H7 (cell line): ENCODE measurements at places on chromosomes 12 and 14.
A peak's percentile ranks its signal among the peaks of the same experiment; 100 is the strongest.

- no peak for DNase-seq
Observed at GRCh38 chr14:100374876-100375265, 51.7 kb downstream of the SLC25A47 start.

GRCh38 chr14:54048311-54048710 is 91.7 kb upstream of the BMP4 start:
- no peak for DNase-seq

DNA sequence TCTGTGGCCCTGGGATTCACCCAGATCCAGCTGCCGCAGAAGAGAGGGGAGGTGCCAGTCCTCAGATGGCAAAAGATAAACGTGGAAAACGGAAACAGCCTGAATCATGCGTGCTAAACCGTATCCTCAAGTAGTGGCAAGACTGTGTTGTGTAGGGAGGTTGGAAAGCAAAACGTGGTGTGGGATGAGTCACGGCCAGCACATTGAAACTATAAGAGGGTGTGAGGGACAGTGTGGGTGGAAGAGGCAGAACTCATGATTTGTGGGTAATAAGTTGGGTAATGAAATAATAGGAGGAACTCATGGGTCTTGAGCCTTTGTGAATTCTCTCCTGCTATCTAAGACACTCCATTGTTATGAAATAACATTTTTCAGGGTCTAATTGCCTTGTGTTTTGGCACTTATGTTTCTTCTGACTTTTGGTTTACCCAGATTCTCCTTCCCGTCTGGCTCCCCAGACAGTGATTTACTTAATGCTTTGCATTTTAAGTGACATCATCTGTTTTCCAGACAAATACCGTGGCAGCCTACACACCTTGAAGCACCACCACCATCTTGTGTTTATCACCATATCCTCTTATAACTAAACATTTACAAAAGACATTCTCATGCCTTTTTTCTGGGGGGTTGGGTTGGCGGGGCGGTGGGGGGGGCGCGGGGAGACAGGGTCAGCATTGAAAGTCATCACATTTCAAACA is 62.3 kb upstream of the PTCSC3 start:
- no peak for DNase-seq

- no peak for DNase-seq
Observed at GRCh38 chr12:13536219-13536910, 339.8 kb downstream of the EMP1 start.

DNA sequence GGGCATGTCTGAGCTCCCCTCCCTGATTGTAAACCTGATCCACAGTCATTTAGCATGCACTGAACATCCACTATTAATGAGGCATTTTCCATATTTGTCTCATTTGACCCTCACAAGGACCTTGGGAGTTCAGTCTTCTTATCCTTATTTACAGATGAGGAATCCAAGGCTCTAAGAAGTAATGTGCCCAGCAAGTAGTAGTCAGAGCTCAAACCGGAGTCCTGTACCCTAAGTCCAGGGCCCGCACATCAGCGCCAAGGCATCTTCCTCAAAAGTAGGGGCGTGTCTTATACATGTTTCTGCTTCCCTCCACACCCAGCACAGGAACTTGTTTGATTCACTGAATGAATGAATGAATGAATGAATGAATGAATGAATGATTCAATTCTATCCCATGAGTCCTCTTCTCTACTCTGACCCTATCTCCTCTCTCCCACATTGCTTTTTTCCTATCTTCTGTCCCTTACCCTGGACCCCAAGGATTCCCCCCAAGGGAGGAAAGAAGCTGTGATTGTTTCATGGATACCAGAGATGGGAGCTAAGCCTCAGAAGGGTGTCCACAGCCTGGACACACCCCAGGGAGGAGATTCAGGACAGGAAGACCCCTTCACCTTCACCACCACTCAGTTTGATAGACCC is 21.8 kb upstream of the KRT8 start:
- no peak for DNase-seq

DNA sequence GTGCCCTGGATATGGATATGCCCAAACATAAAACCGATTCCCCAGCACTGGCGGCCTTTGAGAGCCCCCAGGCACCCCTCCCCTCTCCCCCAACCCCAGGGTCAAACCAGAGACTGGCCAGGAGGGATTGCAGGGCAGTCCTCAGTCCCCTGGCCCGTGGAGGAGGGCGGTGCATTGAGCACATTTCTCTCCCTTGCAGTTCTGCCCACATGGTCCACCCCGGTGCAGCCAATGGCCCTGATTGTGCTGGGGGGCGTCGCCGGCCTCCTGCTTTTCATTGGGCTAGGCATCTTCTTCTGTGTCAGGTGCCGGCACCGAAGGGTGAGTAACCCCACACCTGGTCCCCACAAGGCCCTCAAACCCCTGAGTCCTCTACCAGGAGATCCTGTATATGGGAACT is 3.4 kb upstream of the GPR162 start:
- peak; percentile 83 for DNase-seq

DNA sequence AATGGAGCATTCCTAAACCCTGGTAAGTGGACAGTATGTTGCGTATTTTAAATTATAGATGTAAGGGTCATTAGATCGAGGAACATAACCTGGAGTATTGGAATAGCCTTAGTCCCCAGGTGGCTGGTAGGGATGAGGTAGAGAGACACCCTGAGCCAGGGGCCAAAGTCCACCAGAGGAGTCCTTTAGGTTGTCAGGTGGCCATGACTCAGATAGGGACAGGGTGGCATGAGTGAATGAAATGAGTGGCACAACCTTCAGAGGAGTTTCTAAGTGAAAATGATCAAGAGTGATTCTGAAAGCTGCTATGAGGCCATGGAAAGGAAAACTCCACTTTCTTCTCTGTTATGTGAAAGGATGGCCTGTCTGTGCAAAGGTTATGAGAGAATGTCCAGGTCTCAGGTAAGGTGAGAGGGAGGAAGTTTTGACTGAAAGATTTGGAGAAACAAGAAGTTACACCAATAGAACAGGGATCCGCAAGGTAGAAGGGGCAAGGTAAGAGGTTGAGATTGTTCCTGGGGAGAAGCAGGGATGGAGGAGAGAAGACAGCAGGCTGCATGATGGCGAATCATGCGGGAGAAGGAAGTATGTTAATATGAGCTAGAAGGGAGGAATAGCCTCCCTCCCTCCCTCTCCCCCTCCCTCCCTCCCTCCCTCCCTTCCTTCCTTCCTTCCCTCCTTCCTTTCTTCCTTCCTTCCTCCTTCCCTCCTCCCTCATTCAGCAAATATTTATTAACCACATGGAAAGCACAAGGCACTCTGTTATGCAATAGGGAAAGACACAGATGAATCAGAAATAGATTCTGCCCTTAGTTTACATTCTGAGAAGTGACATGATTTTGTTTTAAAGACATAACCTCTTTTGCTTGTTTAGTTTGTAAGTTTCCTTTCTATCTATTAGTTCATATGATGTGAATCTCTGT is 14.0 kb upstream of the RIPK3 start:
- no peak for DNase-seq

- no peak for DNase-seq
Observed at GRCh38 chr14:80446356-80446755, 235.1 kb upstream of the DIO2 start.

GRCh38 chr12:102685172-102685571 is 204.8 kb upstream of the IGF1 start:
- no peak for DNase-seq

DNA sequence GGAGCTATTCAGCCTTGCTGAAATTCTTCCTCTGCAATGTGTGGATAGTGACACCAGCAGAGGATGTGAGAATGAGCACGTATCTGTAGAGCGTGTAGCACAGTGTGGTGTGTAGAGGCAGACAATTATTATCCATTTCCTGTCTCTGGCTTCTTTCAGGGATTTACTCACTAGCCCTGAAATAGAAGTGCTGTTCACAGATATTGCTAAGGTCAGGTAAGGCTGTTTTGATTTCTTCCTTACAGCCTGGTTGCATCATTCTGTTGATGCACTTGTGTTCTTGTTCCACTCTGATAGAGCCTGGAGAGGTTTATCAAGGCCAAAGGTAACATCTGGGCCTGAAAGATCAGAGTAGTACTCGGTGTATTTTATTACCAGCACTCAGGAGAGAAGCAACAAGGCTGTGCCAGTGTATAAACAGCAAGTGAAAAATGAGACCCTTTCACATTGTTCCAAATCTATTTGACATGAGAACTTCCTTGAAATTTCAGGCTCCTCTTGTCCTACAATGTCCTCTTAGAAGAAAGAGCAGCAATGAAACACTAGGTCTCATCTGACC is 16.7 kb downstream of the ARG2 start:
- DNase-seq, result no peak

DNA sequence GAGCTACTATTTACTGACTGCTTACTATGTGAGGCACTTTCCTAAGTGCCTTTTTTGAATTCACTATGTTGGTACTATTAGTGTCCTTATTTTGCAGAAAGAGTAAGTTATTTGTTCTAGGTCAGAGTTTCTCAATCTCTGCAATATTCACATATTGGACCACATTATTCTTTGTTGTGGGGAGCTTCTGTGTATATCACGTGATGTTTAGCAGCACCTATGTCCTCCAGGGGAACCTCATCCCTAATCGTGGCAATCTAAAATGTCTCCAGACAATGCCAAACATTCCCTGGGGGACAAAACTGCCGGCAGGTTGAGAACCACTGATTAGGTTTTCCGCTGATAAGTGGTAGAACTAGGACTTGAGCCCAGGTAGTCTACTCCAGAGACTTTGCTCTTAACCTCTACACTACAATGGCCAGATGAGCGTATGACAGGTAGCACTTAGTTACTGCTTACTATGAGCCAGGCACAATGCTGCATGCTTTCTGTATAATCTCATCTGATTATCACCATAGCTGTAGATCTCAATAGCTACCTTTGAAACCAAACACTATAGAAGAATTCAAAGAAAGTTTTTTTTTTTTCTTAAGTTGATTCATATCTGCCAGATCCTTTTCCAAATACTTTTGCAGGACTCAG is 38.9 kb downstream of the NELL2 start:
- no peak for DNase-seq
